ENCODE measurements at places on chromosomes 7 and 10.

DNA sequence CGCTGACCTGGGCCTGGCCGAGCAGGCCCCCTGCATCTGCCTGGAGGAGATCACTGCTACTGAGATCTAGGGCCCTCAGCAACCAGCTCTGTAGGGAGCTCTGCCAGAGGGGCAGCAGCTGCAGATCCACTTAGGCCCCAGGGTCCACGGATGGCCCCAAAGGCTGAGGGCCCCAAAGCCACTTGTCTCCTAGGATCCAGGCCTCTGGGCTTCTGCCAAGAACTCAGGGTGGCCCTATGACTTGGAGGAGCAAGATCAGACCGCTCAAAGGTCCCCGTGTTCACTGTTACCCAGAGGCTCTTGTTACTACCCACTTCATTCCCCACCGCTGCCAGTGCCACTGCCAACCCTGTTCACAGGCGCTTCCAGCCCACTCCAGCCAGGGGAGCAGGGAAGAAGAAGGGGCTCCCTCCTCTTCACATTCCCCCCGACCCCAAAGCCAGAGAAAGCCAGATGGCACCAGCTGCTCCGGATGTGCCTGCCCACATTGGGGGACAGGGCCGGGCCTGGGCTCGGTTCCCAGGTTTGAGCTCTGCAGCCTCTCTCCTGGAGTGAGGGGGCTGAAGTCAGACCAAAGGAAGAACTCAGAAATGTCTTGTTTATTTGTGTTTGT, 7.6 kb downstream of the LZTS2 start:
- DNase-seq: no peak

DNA sequence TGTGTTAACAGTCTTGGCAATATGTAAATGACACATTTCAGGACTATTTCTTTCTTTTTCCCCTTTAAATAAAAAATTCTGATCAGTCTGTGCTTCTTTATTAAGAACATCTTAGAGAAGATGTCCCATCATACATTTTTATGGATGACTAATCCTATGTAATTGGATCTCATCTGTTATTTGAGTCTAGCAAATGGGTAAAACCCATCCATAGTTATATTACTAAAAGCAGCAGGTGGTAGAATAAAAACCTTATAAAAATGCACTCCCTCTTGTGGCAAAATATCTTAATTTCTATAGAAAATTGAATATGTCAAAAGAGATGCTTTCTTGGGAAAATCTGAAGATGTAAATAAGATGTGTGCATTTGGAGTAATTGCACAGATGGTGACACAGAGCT, 35.3 kb downstream of the TRRAP start:
- no peak for DNase-seq

GRCh38 chr10:28137907-28138880, 139.3 kb upstream of the ODAD2 start:
- DNase-seq: no peak

GRCh38 chr10:76284351-76284750, 852.9 kb downstream of the LRMDA start:
- DNase-seq: no peak

GRCh38 chr10:77358656-77359055, 279.0 kb downstream of the KCNMA1 start:
- DNase-seq: no peak

DNA sequence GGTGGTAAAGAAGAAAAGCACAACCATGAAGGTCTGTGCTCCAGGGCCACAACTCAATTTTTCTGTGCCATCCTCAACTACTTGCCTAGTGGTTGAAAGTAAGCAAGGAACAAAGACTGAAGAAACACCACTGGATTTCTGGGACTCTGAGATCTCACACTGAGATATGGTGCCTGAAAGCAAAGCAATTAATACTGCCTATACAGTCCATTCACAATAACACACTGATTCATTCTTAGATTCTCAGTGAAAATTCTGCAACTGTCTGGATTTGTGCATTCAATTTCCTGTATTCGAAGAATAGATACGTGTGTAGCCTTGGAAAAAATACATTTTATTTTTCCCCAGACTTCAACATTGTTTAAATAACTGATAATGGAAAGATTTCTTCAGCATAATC, 116.4 kb upstream of the FAM133B start:
- no peak for DNase-seq

GRCh38 chr7:100604028-100604975, 2.1 kb downstream of the PCOLCE start:
- peak; percentile 63 for DNase-seq

DNA sequence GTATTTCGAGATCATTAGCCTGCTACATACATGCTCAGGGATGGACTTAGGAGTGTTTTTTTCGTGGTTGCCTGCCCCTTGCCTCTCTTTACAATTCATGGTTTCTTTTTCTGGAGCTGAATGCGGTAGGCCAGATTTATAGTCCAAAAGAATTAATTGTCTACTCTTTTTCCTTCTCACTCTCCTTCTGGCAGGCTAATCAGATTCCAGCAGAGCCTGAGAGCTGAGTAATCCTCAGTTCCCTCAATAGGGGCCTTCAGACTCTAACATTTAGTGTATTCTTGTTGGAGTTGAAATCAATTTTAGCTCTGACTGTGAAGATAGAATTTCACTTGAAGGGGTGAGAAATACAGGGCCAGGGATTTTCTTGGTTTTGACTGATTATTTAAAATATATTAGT, 16.4 kb downstream of the SORCS3 start:
- no peak for DNase-seq

DNA sequence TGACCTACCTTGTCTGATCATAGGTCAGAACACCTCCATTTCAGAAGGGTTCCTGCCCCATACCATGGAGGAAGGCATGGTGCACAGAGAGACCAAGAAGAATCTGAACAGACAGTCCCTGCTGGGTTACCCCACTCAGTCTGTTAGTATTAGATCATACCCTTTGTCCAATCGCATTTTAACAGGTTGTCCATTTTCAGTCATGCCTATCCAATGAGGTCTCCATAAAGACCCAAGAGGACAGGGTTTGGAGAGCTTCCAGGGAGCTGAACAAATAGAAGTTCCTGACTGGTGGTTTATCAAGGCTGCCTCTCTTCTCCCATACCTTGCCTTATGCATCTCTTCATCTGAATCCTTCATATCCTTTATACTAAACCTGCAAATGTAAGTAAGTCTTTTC, 21.2 kb upstream of the SLC16A12 start:
- DNase-seq: no peak

GRCh38 chr10:69375307-69376151, 41.2 kb downstream of the TACR2 start:
- no peak for DNase-seq

DNA sequence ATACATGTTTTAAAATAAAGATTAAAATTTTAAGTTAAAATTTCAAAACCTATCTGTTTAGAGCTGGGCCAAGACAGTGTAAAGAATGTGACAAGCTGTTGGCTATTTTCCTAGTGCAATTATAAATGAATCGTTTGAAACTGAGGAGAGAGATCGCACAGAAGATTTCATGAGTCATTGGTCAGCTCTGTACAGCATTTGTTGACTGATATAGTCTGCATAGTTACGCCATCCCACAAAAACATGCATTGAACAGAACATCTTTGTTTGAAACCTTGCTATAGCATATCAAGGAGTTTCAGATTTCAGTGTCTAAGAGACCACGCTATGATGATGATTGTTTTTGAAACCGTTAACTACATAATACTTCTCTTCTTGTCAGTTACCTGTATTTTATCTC, 1.3 kb upstream of the C10orf67 start:
- no peak for DNase-seq

DNA sequence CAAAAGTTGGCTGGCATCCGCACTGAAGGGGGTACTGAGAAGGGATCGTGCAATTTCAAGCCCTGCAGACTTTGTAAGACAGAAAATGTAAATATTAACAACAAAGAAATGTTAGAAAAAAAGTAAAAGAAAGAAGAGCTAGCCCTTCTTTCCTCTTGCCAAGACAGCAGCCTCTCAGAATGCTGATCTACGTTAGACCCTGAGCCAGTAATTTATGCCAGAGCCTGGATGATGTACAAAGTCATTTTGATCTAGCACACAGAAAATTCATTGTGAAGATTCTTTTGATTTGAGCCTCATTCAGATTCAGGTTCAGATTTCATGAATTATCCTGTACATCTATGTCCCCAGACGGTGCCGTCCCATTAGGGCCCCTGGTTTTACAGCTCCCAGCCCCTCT, 105.2 kb downstream of the PRKCQ start:
- no peak for DNase-seq

DNA sequence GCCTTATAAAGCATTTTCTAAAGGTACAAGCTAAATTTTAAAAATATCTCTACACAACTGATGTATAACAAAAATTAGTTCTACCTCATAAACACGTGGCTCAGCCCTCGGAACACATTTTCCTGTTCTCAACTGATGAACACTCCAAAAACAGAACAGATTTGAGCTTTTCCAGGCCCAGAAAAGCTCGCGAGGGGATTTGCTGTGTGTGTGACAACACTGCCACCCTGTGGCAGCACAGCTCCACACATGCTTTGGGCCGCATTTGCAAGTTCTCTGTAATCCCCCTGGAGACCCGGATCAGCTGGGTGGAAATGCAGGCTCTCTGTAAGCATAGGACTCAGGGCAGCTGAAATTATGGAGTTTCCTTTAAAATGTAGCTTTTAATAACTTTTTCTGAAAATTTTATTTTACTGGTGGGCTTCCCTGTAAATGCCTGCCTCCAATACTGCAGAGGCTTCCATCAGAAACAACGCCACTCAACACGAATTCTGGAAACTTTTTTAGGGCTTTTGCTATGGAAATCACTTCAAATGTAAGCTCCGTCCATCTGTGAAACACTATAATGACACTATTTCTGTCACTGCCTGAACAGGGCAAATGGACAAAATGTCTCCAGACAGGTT, 155.5 kb downstream of the COBL start:
- DNase-seq: peak; percentile 31

- DNase-seq: no peak
These were observed 56.0 kb downstream of the TNRC18 start for GRCh38 chr7:5367661-5368060.

DNA sequence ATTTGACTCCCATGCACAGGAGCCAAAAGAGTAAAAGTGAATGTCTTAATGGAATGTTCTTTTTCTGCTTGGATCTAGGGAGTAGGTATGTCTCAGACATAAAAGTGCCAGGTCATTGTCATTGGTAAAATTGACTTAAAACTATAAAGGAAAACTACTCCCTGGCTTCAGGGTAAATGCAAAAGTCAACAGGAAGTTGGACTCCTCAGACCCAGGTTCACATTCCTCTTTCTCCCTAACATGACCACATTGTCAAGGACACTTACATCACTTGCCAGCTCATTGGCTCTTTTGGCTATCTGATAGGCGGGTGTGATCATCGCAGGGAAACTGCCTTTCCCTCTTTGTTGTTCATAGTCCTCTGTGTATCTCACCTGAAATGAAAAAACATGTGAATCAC, 13.7 kb downstream of the NRAP start:
- DNase-seq: no peak
